ENCODE measurements at places on chromosomes 11 and 22.

DNA sequence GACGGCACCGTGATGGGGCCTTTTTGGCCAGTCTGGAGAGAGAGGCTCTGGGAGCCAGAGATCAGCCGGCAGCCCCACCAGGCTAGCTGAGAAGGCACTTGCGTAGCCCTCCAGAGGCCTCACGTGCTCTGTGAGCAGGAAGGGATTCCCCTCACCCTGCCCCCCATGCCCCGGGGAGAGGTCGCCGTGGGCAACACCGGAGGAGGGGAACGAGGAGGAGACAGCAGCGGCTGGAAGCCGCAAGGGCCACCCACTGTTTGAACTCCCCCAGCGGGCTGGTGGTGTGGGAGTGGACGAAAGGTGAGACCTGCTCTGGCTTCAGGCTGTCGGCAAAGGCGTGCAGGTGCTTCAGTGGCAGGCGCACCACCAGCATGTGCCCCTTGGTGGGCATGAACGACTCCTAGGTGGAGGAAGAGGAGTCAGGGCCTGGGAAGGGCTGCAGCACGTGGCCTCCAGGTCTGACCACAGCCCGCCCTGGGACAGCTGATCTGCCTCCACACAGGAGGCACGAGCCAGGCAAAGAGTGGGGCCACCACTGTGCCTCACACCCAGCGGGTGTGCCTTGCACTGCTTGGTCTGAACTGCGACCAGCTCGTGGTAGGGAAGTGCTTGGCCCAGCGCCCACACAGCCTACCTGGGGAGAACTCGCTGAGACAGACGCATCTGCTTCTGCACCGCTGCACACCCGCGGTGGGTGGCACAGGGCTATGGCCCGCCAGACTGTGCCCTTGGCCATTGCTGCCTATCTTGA is 99.9 kb downstream of the MED15 start:
- no peak for DNase-seq

GRCh38 chr11:109048098-109048497 is 373.9 kb upstream of the C11orf87 start:
- no peak for DNase-seq

DNA sequence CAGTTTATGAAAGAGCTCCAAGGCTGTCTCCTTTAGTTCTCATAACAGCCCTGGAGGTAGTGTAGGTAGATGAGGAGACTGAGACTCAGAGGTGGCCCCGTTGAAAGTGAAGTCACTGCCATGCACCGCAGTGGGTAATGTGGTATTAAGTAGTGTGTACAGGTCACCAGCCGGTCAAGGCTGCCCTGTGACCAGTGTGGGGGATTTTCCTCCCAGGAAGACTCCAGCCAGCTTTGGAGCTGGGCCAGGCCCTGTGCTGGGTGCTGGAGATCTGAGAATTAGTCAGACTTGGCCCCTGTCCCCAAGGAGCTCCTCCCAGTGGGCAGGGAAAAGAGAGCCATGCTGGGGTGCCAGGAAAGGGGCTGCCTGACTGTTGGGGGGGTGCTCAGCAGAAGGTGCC is 5.3 kb downstream of the OMP start:
- DNase-seq, result no peak

DNA sequence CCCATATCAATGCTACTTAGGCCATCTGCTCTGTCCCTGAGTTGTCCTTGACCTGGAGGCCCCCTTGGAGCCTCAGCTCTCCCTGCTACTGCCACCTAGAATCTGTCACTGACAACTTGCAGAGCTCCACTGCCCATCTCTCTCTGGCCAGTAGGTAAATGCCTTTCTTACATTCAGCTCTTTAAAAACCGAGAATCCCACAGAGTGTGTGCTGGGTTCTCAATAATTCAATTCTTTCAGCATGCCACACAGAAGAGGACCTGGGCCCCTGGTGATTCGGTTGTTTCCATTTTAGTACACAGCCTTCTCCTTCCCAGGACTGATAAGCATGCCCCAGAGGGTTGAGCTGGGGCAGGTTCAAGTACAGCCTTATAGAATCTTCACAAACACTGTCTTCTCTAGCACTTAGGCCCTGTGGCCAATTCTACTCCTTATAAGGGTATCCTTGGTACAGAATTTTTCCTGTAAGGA is 22.0 kb upstream of the IPO7 start:
- DNase-seq, result no peak

DNA sequence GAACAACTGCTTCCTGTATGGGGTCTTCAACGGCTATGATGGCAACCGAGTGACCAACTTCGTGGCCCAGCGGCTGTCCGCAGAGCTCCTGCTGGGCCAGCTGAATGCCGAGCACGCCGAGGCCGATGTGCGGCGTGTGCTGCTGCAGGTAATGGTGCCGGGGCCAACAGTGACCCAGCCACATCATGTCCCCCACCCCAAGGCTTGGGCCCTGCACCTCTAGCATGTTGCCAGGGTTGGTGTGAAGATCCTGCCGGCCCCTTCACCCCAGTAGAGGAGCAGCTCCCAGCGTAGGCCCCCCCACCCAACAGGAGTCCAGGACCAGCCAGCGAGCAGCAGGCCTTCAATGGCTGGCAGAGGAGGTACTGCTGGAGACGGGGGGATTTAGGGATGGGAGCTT is 15.9 kb downstream of the TAB1 start:
- no peak for DNase-seq

DNA sequence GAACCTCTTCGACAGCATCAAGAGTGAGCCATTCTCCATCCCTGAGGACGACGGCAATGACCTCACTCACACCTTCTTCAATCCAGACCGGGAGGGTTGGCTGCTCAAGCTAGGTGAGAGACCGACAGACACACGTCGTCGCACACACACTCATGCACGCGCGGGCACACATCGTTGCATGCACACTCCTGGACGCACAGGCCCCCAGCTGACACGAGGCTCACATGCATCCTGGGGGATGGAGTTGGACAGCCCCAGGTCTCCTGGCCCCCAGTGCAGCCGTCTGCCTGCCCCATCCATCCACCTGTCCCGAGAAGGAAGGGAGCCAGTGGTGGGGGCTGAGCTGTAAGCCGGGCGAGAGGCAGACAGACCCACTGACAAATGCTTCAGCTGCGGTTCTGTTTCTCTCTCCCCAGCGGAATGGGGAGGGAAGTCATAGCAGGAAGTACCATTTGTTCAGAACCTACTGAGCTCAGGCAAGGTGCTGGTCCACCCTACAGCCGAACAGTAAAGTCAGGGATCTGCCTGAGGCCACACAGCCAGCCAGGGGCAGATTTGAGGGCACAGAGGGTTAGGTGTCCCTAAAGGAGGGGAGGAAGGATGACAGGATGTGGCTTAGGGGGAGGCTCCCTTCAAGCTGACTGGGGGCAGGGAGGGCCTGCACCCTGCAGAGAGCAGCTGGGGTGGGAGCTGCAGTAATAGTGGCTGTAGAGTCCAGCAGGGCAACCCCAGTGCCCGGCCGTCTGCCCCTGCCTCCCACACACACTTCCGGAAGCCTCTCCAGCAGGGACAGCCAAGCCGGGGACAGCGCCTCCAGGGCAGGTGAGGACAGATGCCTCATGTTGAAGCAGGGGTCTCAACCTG is 27.1 kb downstream of the CYTH4 start:
- DNase-seq, result no peak

DNA sequence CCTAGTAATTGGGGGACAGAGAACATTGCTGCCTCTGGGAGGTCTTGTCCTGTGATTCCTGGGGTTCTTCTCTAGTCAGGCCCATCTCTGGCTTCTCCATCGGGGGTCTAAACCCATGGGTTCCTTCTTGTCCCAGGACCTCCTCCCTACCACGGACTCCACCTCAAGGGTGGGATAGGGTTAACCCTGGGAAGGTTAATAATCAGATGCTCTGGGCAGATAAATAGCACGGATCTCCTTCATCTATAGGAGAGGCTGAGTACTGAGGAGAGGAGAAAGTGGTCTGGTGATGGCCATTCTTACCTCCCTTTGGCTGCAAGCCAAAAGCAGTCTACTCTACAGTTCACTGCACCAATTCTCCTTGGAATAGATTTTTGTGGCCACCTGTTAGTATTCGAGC is 10.5 kb downstream of the HEPHL1 start:
- no peak for DNase-seq

- no peak for DNase-seq
These were observed 17.2 kb downstream of the SLC25A18 start for GRCh38 chr22:17580441-17581031.

- no peak for DNase-seq
These were observed at the start of gene MCHR1 for GRCh38 chr22:40679249-40679963. MCHR1 (plus strand) TSS chr22:40679484; CDS start chr22:40679653, 169 bp downstream.

- DNase-seq, result no peak
These were observed 64.6 kb upstream of the ADSL start for GRCh38 chr22:40281717-40282116.

DNA sequence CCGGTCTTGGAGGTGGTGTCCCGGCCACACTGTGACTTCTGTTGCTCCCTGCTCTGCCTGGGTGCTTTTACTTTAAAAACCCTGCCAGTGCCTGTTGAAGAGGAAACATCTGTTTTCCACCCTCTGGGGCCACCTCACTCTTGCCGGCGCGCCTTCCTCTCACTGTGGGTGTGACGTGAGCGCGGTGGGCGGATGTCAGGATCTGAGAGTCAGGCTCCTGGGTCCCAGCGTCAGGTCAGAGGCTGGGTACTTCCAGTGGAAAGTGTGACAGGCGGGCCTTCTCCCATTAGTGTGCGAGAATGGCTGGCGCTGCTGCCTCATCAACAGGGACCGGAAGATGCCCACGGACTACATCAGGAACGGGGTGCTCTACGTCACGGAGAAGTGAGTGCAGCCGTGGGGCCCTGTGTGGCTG is 54.2 kb downstream of the GRAMD4 start:
- peak; percentile 97 for DNase-seq

GRCh38 chr11:75073459-75074190 is 23.1 kb downstream of the OR2AT4 start:
- no peak for DNase-seq

GRCh38 chr11:123421589-123421988 is 8.5 kb upstream of the GRAMD1B start:
- DNase-seq, result no peak

DNA sequence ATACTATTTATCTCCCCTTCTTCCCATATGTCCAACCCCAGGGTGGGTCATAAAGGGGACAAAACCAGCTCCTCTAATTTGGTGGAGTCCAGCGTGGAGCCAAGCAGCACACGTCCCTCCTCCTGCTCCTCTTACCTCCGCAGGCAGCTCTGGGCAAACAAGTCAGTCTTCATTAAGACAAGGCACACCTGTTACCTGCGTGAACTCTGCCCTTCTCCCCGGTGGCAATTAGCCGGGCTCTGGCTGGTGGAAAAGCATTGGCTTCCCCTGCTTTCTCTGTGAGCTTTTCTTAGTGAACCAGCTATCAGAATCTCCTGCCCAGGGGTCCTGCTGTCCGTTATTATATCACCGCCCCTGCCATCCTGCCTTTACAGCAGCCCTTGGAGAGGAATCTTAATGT is 418.7 kb upstream of the CADM1 start:
- DNase-seq, result no peak

Data from stimulated activated CD8-positive, alpha-beta memory T cell treated with anti-CD3 and anti-CD28 coated beads, Interleukin-15, amount 100 ng/mL, for 4 hours (primary cell).